SJSA1 (cell line): ENCODE measurements at places on chromosomes 3 and 15. TPM values are rescaled to one million over a fixed set of nuclear protein-coding genes. Genes with fewer than 3 reads are reported as not detected.

Gene TMOD2
- 2.5 and 4.3 TPM in 2 replicates for total RNA-seq

Gene HPS3
- 27.9 and 34.2 TPM in 2 replicates for total RNA-seq

Gene EFL1
- 15.1 and 16.6 TPM in 2 replicates for total RNA-seq

Gene SLCO3A1
- not detected in 2 replicates for total RNA-seq

Gene SIN3A
- 11.7 and 29.4 TPM in 2 replicates for total RNA-seq

Gene FANCD2OS
- total RNA-seq = not detected in 2 replicates

Gene GHSR
- not detected in 2 replicates for total RNA-seq

Gene CPNE4
- total RNA-seq = 0.29 TPM in 1 of 2 replicates, not detected in the other

Gene GOLGA6L10
- total RNA-seq = 0.19 and 0.34 TPM in 2 replicates

Gene CHST13
- total RNA-seq = not detected in 2 replicates

Gene C3orf22
- not detected in 2 replicates for total RNA-seq

Gene DZIP1L
- total RNA-seq = 18.1 and 24.0 TPM in 2 replicates

Gene VPS8
- total RNA-seq = 41.0 and 43.9 TPM in 2 replicates

Gene TICRR
- 8.6 and 10.5 TPM in 2 replicates for total RNA-seq

Gene LRRN1
- not detected in 2 replicates for total RNA-seq

Gene SLC28A1
- not detected in 2 replicates for total RNA-seq

Gene TMCO5A
- not detected in 2 replicates for total RNA-seq
